PC-9 (cell line): ENCODE measurements at places on chromosomes 13 and 19.
A peak's percentile ranks its signal among the peaks of the same experiment; 100 is the strongest.

DNA sequence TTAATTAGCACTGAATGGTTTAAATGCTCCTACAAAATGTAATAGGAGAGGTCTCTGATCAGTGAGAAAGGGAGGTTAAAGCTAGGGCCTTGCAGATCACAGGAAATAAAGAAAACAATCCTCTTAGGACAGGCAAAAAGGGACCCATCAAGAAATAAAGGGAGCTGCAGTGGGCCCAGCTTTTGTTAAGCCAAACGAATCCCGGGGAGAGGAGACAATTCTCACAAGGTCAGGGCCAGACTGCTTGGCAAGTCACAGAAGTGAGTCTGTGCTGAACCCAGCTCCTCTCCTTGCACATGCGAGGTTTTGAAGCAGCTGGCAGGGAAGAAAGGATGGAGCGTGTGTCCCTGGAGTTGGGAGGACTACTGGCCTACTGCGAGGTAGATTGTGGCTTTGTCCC lies 285.8 kb downstream of the COG6 start:
- no peak for DNase-seq

DNA sequence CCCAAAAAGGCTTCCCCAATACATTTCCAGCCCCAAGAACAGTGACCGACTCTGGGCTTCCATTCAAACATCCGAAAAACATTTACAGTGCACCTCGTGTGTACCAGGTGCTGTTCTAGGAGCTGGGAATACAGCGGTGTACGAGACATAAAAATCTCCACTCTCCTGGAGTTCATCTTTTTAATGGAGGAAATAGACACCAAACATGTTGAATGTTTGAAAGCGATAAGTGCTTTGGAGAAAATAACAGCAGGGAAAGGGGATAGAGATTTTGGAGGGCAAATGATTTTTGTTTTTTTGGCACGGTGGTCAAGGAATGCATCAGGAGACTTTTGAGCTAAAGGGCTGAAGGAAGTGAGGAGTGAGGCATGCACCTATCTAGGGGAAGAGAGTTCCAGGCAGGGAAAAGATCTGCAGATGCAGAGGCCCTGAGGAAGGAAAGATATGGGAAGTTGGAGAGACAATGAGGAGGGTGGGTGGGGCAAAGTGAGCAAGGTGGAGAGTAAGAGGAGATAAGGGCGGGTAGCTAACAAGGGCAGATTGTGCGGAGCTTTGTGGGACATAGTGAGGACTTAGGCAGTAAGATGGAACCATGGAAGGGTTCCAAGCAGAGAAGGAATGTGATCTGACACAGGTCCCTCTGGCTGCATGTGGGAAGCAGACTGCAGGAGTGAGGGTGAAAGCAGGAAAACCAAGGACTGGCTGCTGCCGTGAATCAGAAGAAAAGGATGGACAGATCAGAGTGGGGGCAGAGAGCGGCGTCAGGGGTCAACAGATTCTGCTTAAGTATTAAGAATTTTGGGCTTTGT lies 703 bp upstream of the FBL start:
- DNase-seq, result no peak

- no peak for DNase-seq
Measured at GRCh38 chr13:78569029-78569428, 34.3 kb downstream of the POU4F1 start.

- DNase-seq, result no peak
Measured at GRCh38 chr13:110426735-110427134, 119.7 kb downstream of the COL4A2 start.

- DNase-seq, result peak; percentile 66
Measured at GRCh38 chr19:48745208-48745995, 1.3 kb downstream of the IZUMO1 start.

- DNase-seq, result no peak
Measured at GRCh38 chr13:74646091-74646490, 511.9 kb upstream of the KLF12 start.

GRCh38 chr13:50584856-50585580 lies 258.5 kb downstream of the DLEU7 start:
- no peak for DNase-seq

- no peak for DNase-seq
Measured at GRCh38 chr19:44749994-44750393, 1.5 kb downstream of the BCL3 start.

GRCh38 chr13:107035778-107036177 lies 467.8 kb upstream of the ARGLU1 start:
- DNase-seq, result no peak

GRCh38 chr19:50835785-50836542 lies 2.6 kb upstream of the KLK15 start:
- DNase-seq, result peak; percentile 83

DNA sequence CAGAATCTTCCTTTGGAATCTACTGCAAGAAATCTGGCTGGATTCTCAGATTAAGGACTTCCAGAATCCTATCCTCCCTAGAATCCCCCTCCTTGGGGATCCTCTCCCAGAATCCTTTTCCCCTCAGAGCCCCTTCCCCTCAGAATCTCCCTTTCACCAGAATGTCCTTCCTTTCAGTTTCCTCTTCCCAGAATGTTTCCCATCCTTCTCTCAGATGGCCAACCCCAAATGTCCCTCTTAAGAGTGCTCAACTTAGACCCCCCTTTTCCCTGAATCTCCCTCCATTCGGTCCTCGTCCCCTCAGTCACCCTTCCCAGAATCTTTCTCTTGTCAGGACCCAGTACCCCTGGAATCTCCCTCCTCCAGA lies 584 bp upstream of the RPS16 start:
- DNase-seq, result no peak

DNA sequence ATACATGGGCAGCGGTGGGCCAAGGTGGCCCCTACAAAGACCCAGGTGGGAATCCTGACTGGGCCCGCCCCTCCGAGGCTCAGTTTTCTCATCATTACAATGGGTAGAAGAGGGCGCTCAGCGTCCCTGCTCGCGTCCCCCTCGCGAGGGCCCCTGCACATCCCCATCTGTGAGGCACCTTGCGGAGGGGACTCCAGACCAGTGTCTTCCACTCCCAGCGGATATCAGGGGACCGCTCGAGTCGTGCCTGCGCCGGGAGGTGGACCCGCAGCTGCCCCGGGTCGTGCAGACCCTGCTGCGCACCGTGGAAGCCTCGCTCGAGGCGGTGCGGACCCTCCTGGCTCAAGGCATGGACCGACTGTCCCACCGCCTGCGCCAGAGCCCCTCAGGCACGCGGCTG lies 15.3 kb upstream of the COLGALT1 start:
- no peak for DNase-seq
